ENCODE measurements at places on chromosomes 5 and 9. TPM values are rescaled to one million over a fixed set of nuclear protein-coding genes. Genes with fewer than 3 reads are reported as not detected.

The KIF12 gene
- not detected for total RNA-seq

The TNC gene
- 0.30 TPM for total RNA-seq

The PCDHB2 gene
- 57.8 TPM for total RNA-seq

The GMCL2 gene
- not detected for total RNA-seq

The F2RL1 gene
- 0.20 TPM for total RNA-seq

The ECM2 gene
- not detected for total RNA-seq

The LRRC19 gene
- total RNA-seq = not detected

The MYMK gene
- not detected for total RNA-seq

The CDX1 gene
- not detected for total RNA-seq

The PCDHB9 gene
- total RNA-seq = 5.5 TPM

The FRMPD1 gene
- 0.11 TPM for total RNA-seq

The CMBL gene
- 22.2 TPM for total RNA-seq

The IER5L gene
- total RNA-seq = 19.1 TPM

The PCDHGA11 gene
- total RNA-seq = 1.8 TPM

The PCDHB1 gene
- total RNA-seq = 0.23 TPM

The INSYN2B gene
- total RNA-seq = 0.35 TPM

The S100Z gene
- not detected for total RNA-seq

The SLC25A2 gene
- total RNA-seq = 0.72 TPM

The PROB1 gene
- total RNA-seq = 2.2 TPM

The PCDHB12 gene
- 3.1 TPM for total RNA-seq

The AQP7 gene
- total RNA-seq = 0.98 TPM

The SPATA31D4 gene
- not detected for total RNA-seq

The TMEM232 gene
- 3.0 TPM for total RNA-seq

The ACOT12 gene
- not detected for total RNA-seq
